Fibroblast of lung (primary cell): ENCODE measurements at places on chromosomes 2 and 18.
A peak's percentile ranks its signal among the peaks of the same experiment; 100 is the strongest.

GRCh38 chr18:52391810-52392559 lies 52.0 kb downstream of the DCC start:
- DNase-seq = peak; percentile 10

DNA sequence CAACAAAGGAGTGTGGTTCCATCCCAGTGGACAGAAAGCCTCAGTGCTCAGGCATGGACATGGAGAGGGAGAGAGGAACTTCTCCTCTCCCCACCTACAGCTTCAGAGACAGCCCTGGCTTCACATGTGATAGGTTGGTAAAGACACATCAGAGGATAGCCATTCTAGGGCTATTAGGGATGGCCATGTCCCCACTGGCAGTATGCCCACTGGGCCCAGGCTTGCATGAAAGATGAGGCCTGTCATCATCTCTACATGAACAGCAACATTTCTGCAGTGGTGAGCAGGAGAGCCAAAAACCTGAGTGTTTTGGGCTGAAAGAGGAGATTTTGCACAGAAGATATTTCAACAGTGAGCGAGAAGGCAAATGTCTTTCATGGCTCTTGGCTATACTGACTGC lies 517.2 kb downstream of the NR4A2 start:
- no peak for DNase-seq

GRCh38 chr2:54524226-54524991 lies 68.3 kb downstream of the SPTBN1 start:
- peak; percentile 72 for DNase-seq

- DNase-seq = no peak
Measured at GRCh38 chr2:191325651-191326365, 80.6 kb downstream of the MYO1B start.

- DNase-seq = peak; percentile 68
Measured at GRCh38 chr2:191950132-191950874, 103.4 kb upstream of the CAVIN2 start.

- peak; percentile 96 for DNase-seq
Measured at GRCh38 chr2:237298151-237299118, 115.5 kb downstream of the COL6A3 start.

- DNase-seq = no peak
Measured at GRCh38 chr2:148653437-148653836, 8.9 kb downstream of the EPC2 start.

DNA sequence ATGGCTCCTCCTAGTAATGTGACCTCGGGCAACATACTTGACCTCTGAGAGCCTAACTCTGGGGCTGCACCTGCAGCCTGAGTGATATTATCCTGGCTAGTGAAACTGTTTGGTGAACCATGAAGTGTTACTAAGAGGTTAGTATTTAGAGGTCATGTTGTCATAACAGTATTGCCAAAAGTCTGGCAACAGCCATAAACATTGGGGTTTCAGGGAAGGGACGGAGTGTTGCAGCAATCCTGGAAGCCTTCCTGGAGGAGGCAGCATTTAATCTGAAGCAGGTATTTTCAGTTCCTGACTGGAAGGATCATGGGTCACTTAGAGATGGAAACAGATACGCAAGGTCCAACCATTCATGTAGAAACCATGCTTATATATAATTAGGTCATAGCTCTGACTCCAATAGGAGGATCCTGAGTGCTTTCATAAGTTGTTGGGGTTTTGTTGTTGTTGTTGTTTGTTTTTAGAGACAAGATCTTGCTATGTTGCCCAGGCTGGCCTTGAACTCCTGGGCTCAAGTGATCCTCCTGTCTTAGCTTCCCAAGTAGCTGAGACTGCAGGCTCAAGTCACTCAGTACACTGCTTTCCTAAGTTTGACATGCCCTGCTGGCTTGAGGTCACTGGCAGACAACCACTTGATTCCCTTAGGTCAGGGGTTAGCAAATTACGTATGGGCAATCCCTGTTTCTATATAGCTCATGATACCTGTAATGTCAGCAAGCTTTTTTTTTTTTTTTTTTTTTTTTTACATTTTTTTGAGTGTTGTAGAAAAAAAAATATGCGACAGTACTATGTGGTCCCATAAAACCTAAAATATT lies 21.5 kb downstream of the GPR39 start:
- DNase-seq = no peak

DNA sequence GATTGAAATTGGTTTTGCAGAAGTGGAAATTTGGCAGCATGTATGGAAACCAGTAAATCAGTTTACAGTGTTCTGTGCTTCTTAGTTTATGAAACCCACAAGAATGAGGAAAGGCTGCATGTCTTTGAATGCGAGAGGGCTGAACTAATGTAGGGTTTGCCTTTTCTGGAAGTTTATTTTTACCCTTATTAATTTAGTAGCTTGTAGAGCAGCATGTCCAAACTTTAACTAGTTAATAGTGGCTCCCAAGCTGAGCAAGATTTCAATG lies 50.4 kb downstream of the LDLRAD4 start:
- DNase-seq = no peak

DNA sequence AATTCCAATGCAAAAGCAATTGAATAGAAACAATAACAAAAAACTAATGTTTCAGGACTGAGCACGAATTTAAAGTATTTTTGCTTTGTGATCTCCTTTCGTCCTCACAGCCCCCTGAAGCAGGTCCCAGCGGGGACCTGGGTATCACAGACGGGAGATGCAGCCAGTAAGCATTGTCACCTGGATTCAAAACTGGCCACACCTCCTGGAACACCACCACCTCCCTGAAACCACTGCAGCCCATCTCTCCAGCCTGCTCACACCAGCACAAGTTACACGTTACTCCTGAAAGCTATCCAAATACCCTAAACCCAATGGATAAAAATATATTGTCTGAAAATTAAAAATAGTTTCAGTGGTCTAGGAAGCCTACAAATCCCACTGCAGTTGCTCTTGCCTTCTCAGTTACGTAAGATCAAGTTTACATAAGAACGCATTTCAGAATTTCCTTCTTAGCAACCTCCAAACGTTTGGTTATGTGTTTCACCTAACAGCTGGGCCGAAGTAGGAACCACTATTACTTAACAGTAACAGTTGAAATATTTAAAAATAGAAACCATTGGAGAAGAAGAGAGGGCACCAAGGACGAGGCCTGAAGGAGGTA lies 178.0 kb downstream of the HDAC4 start:
- no peak for DNase-seq

GRCh38 chr2:58032764-58033080 lies 13.9 kb upstream of the VRK2 start:
- DNase-seq = peak; percentile 67

DNA sequence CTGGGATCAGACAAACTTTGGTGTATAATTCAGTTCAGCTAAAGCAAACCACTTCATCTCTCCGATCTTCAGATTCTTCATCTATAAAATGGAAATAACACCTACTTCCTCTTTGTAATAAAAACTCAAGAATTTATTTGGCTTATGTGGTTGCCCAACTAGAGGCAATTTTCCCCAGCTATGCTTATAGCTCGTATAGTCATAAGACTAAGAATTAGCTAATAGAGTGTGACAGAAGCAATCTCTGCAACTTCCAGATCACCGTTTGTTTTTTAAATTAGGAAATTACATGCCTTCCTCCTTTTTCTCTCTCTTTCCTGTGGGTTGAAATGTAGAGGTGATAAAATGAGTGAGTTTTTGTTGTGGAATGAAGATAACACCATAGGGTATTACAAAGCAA lies 35.3 kb upstream of the KCNF1 start:
- no peak for DNase-seq

- no peak for DNase-seq
Measured at GRCh38 chr2:241985986-241986329, 116.4 kb downstream of the RTP5 start.

DNA sequence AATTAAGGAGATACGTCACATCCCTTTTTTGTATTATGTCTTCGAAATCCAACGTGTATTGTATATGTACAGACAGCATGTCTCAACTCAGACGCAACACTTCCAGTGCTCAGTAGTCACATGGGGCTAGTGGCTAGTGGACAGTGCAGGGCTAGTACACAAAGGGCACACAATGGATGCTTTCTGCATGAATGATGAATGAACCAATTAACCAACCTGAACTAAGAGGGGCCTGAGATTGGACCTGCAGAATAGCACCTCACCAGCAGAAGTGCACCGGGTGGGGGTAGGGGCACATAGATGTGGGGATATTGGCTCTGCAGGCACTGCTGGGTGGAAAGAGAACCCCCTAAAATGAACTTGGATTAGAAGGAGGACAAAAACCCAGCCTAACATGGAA lies 20.7 kb downstream of the ST8SIA5 start:
- DNase-seq = no peak

- DNase-seq = no peak
Measured at GRCh38 chr2:8606649-8607550, 75.0 kb upstream of the ID2 start.

DNA sequence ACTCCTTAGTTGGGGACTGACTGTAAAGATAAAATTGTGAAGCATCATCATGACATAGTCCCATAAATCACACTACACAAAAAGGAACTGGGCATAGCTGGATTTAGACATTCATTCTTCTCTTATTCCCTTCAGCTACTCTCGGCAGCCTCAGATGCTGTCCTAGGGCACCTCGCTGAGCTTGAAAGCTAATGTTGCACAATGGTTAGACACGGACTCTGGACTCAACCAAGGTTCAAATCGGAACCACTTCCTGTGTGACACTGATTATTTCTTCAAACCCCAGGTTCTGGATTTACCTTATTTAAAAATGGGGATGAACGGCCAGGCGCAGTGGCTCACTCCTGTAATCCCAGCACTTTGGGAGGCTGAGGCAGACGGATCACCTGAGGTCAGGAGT lies 89.8 kb downstream of the CCBE1 start:
- DNase-seq = no peak

DNA sequence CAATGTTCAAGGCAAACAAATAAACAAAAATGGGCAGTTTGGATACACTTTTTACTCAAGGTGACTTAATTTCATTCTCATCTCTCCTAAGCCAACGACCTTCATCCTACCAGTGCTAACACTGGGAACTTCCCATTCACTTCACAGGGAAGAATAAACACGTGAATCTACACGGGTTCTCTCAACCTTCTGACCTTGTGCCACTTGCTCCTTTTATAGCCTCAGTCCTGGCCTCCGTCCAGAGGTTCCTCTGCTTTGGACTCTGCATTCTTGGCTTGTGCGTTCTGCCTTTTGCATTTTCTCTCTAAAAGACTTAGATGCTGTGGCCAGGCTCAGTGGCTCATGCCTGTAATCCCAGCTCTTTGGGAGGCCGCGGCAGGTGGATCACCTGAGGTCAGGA lies 13.8 kb downstream of the ZNF2 start:
- DNase-seq = no peak

- DNase-seq = no peak
Measured at GRCh38 chr2:206936843-206937230, 2.5 kb upstream of the CPO start.
